NCI-H1105 treated with DMSO at 0.1 percent for 48 hours (cell line): ENCODE measurements at places on chromosomes 7 and 10.

DNA sequence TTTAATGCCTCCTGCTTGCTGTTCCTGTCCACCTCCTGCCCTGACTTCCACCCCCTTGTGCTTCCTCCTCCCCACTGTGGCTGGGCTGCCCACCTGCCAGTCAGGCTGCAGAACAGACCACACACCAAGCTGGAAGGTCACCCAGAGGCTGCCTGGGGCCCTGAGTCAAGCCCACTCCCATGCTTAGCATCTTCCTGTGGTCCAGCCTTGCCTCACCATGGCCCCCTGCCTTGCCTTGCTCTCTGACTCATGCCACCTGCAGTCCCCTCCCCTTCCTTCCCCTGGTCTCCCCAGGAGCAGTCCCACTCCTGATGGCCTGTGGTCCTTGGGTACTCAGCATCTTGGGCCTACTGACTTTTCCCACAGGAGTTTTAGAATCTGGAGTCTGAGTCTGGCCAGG lies 2.3 kb downstream of the CLEC2L start:
- DNase-seq = no peak

DNA sequence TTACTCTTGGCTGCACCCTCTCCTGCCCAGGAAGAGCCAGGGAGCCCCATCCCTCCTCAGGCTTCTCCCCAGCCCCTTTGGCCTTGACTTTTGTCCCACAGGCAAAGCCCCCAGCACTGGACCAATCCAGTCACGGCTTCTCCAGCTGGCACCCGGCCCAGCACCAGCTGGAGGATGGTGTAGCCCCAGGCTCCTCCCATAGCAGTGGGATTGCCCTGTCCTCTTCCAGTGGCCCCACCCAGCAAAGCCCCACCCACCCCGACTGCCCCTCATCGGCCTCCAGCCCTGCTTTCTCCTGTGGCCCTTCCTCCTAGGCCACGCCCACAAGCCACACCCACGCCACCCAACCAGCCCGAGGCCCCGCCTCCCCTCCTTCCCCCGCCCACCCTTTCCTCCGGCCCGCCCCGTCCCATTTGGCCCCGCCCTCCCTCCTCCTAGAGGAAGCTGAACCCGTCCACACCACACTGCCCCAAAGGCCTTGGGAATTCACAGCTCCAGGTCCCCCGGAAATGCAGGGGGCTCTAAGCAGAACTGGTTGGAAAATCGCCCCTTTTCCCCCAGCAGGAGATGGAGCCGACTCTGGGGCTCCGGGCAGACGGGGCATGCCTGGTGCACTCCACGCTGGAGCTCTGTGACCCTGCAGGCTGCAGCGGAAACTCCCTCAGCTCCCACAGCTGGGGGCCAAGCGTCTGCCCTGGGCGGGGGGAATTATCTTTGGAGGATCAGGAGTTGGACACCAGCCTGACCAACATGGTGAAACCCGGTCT lies 25.2 kb downstream of the GET4 start:
- DNase-seq = peak; percentile 16

- no peak for DNase-seq
Observed at GRCh38 chr7:27277628-27278027, 35.0 kb downstream of the EVX1 start.

- DNase-seq = no peak
Observed at GRCh38 chr10:70197235-70197945, 27.1 kb upstream of the SAR1A start.

GRCh38 chr10:20234579-20234978 lies 418.3 kb downstream of the PLXDC2 start:
- DNase-seq = no peak

GRCh38 chr10:67666416-67667034 lies 29.5 kb downstream of the CTNNA3 start:
- DNase-seq = peak; percentile 18

DNA sequence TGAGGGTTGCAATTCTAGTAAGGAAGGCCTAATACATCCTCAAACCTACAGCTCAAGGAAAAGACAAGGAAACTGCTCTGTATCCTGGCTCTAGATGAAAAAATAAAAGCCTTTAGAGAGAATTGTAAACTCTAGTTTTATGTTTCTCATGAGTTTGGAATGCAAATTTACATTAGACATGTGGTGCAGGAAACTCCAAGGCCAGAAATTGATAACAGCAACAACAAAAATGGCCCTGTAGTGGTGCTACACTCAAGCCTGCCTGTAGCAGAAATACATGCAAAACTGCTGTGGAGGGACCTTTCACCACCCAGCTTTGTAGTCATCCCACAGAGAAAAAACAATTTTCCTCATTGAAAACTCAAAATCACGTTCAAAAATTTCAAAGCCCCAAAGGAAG lies 546.7 kb upstream of the LRRN3 start:
- no peak for DNase-seq

DNA sequence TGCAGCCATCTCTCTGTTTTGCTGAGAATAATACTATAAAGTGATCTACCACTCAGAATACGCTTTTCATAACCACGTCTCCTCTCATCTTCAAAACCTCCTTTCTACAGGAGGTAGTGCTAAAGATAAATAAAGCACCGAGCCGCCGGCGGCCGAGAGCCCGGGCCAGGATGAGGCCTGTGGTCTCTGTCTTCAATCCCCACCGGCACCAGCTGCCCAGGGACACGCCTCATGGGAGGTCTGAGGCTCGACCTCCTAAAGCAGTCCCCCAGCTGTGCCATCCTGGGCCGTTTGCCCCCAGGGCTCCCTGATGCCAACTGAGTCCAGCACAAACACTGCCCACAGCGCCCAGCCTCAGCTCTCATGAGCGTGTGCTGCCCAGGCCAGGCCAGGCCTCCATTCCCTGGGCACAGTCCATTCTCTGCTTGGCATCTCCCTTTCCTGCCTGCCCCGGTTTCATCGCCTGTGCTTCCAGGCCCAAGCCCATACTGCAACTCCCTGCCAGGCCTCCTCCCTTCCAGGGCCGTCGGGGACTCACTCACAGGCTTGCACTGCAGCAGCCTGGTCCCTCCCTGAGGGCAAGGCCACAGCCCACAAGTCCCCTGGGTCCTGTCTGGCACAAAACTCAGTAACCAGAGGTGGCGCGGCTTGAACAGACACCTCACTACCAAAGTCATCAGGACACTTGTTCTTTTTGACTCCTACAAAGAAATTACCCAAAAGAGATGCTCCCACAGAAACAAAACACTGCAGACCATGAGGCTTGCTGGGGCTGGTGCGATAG lies 2.5 kb downstream of the INTS1 start:
- no peak for DNase-seq
